ENCODE measurements at places on chromosomes 16 and 17. TPM values are rescaled to one million over a fixed set of nuclear protein-coding genes. Genes with fewer than 3 reads are reported as not detected.

GGA3 gene
- total RNA-seq: 13.3 TPM

NOXO1 gene
- total RNA-seq: 0.13 TPM

CCR7 gene
- total RNA-seq: not detected

SKA2 gene
- 59.2 TPM for total RNA-seq

PRSS33 gene
- not detected for total RNA-seq
